ENCODE measurements at places on chromosomes 16 and 17. TPM values are rescaled to one million over a fixed set of nuclear protein-coding genes. Genes with fewer than 3 reads are reported as not detected.

DLX3 gene
- total RNA-seq = 0.19 TPM

RNF222 gene
- total RNA-seq = not detected

CTF1 gene
- 0.23 TPM for total RNA-seq

DNASE1L2 gene
- 1.7 TPM for total RNA-seq

IRF8 gene
- total RNA-seq = 0.32 TPM

CASKIN2 gene
- total RNA-seq = 9.9 TPM

TERB1 gene
- total RNA-seq = not detected

TAC4 gene
- total RNA-seq = not detected

SDR42E1 gene
- 2.3 TPM for total RNA-seq

HAGH gene
- total RNA-seq = 66.5 TPM

CCL8 gene
- not detected for total RNA-seq

ATAD5 gene
- total RNA-seq = 4.3 TPM

TBC1D3 gene
- not detected for total RNA-seq

SOST gene
- total RNA-seq = not detected

P2RX1 gene
- total RNA-seq = not detected

NME1 gene
- total RNA-seq = 585 TPM

GPT2 gene
- total RNA-seq = 12.1 TPM

KRTAP9-8 gene
- not detected for total RNA-seq

OR2C1 gene
- total RNA-seq = not detected

GLIS2 gene
- 32.4 TPM for total RNA-seq

GNGT2 gene
- 0.24 TPM for total RNA-seq

WFIKKN1 gene
- 0.16 TPM for total RNA-seq

NPIPB4 gene
- total RNA-seq = 23.2 TPM

TNFRSF13B gene
- not detected for total RNA-seq

ATP2C2 gene
- 0.28 TPM for total RNA-seq

C16orf46 gene
- 0.78 TPM for total RNA-seq

HEATR3 gene
- total RNA-seq = 15.7 TPM

TMEM100 gene
- total RNA-seq = not detected

CHAD gene
- not detected for total RNA-seq

EFCAB13 gene
- total RNA-seq = 1.9 TPM

KRT20 gene
- 0.17 TPM for total RNA-seq

PRSS33 gene
- not detected for total RNA-seq

HEXD gene
- 11.7 TPM for total RNA-seq

CDH3 gene
- 0.23 TPM for total RNA-seq

FBXL20 gene
- total RNA-seq = 8.9 TPM

ANKRD40CL gene
- total RNA-seq = not detected

HEATR9 gene
- not detected for total RNA-seq

TBC1D3I gene
- 0.15 TPM for total RNA-seq

OR4D1 gene
- total RNA-seq = 0.03 TPM

NPIPB2 gene
- total RNA-seq = 6.6 TPM

GAST gene
- total RNA-seq = not detected

TBC1D26 gene
- not detected for total RNA-seq

CBX1 gene
- 86.2 TPM for total RNA-seq

Data from A549 treated with CpdA at 1 μM for 4 hours (cell line).